ENCODE measurements at places on chromosomes 12 and 14.

GRCh38 chr14:77616133-77616453, 344 bp downstream of the SPTLC2 start:
- no peak for DNase-seq

GRCh38 chr12:99695050-99695449, 47.5 kb downstream of the GARIN6 start:
- DNase-seq = no peak

GRCh38 chr14:71692496-71692895, 239.7 kb upstream of the RGS6 start:
- DNase-seq = no peak

GRCh38 chr12:114605918-114606317, 78.1 kb downstream of the TBX3 start:
- DNase-seq = no peak

DNA sequence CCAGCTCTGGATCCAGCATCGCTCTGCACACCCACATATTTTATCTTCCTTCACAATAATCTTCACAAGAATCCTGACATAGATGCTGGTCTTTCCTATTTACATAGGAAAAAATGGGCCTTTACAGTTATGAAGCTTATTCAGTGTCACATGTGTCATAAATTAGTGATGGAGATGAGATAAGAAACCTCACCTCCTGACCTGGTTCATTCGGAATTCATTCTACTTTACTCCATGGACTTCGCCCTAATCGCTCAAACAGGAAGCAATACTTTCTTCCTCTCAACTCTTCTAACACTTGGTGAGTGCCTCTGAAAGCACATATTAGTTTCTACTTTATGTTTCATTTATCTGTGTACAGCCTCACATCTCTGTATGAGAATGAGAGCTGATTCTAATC, 12.0 kb upstream of the SINHCAF start:
- DNase-seq = no peak

GRCh38 chr12:132204793-132205270, 60.6 kb downstream of the NOC4L start:
- DNase-seq = no peak

GRCh38 chr14:74902941-74903705, 19.9 kb downstream of the RPS6KL1 start:
- DNase-seq = no peak

DNA sequence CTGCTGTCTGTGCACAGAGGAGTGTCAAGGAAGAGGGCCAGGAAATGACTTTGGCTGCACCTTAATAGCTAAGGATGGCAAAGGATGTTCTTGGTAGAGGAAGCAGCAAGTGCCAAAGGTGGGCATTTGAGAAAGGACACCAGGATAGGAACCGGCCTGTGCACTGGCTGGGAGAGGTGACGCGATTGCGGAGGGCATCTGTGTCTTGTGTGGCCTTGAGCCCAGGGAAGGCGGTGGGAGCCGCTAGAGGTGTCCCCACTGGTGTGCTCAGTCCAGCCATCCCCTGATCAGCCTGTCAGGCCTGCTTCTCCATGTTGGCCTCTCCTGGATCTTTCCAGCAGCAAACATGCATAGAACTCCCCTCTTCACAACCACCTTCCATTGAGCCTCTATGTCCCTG, 30.2 kb downstream of the PAPLN start:
- no peak for DNase-seq

DNA sequence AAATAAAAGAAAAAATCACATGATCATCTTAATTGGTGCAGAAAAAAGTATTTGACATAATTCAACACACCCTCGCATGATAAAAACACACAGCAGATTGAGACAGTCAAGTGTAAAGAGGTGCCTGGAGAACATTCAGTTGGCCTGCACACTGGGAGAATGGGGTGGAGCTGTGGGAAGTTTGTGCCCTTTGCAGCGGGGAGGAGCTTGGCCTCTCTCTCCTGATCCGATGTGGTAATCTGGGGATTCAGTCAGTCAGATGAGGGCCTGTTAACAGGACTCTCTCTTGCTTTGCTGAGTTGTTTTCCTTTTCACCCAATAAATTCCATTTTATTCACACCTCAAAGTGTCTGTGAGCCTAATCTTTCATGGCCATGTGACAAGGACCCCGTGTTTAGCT, 5.9 kb downstream of the SERPINA6 start:
- no peak for DNase-seq
